ENCODE measurements at places on chromosomes 7 and 10.

DNA sequence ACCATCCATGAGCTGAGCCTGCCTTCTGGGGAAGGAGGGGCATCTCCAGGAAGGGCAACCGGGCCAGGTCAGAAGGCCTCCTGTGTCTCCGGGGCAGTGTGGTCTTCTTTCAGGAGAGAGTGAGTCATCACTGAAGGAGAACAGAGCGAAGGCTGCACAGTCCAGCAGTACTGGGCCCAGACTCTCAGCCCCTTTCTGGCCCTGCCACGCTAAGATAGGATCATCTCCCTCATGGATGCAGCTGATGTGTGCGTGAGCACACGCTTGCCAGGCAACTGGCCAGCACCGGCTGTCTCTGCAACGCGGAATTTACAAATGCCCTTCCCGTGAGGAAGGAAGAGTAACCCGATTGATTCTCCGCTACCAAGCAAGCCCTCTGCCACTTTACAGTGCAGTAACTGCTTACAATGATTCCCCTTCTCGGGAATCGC lies 328.2 kb downstream of the TNS3 start:
- peak; percentile 21 for DNase-seq

DNA sequence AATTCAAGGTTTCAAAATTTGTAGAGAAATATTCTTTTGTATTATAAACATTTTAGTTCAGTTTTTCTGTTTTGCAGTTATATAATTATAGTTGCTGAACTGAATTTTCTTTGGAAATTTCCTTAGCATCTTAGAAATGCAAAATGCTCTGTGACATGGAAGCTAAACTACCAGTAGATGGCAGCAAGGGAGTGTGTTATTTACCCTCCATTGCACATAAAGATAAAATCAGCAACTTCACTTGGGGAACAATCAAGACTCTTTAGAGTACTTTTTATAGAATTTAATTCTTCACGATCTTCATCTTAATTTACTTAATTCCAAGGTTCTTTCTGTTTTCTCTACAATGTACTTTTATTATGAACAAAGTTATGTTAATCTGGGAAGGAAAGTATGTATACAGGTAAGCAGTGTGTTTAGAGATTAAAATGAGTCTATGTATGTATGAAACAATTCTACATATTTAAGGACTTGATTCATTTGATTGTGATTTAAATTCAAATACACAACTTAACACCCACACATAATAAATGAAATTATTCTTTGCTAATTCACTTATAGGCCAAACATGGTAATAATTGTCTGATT lies 404.2 kb downstream of the THSD7A start:
- DNase-seq: peak; percentile 53

DNA sequence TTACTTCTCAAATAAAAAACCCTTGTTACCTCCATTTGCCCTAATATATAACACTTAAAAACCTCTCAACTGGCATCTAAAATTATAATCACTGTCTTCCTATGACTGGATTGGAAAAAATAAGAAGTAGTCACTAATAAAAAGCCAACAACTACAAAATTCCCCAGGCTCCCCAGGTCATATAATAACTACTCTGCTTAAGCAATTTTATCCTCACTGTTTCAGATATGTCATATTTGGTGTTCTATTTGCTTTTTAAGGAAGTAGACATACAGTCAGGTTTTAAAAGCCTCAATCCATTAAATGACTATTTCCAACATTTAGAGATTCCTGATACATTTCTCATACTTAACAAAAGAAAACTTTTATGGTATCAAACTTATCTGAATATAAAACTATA lies 2.4 kb downstream of the H2AZ2 start:
- DNase-seq: no peak

- no peak for DNase-seq
These were observed 66.4 kb downstream of the CDC123 start for GRCh38 chr10:12262278-12262981.

DNA sequence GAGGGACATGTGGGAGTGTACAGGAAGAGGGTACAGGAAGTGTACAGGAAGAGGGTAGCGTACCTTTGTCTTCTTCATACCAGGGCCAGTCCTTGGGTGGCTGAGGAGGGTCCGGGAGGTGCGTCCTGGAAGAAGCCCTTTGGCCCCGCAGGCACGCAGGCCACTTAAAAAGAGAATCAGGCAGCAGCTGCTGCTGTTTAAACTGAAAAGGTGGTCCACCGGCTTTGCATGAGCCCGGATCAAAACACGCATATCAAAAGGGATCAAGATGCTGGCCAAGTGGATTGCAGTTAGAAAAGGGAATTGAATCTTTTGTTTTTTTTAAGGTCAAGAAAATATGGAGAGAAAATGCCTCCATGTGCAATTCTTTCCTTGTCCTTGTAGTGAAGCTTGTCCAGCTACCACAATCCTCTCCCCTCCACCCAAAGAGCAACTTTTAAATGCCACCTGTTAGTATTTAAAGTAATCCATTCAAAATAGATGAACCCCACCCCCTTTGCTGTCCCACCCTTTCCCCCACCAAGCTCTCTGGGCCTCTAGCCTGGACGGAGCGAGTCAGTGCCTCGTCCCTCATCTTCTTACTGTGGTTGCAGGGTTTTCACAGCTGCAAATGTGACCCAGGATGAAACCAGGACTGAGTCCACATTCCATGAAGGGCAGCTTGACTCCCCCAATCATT lies 142.8 kb downstream of the GLCCI1 start:
- no peak for DNase-seq
